ENCODE measurements at places on chromosomes 6 and 20.

DNA sequence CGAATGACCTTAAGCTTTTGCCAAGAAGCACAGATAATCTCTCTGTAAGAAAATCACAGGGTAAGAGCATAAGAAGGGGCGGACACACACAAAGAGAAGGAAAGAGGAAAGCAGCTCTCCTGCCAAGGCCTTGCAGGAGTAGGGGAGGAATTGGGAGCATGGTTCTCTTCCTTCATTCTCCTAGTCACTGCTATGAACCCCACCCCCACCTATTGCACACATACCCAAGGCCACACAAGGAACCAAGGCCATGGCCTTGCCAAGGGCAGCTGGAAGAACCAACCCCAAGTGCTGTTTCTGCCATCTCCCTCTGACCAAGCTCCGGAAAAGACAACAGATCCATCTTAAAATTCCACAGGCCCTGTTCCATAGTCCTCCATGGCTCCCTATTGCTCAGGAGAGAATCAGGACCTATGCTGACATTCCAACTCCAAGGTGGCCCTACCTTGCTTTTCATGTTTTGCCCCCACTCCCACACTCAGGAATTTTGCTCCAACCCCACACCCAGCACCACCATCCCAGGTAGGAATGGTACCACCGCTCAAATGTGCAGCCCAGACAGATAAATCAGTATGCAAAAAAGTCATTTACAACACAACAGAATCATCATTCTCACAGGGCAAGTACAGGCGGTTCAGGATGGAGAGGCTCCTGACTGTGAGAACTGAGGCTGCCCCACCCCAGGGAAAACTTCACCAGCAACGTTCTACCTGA lies 31.3 kb downstream of the TRAM2 start:
- no peak for DNase-seq

DNA sequence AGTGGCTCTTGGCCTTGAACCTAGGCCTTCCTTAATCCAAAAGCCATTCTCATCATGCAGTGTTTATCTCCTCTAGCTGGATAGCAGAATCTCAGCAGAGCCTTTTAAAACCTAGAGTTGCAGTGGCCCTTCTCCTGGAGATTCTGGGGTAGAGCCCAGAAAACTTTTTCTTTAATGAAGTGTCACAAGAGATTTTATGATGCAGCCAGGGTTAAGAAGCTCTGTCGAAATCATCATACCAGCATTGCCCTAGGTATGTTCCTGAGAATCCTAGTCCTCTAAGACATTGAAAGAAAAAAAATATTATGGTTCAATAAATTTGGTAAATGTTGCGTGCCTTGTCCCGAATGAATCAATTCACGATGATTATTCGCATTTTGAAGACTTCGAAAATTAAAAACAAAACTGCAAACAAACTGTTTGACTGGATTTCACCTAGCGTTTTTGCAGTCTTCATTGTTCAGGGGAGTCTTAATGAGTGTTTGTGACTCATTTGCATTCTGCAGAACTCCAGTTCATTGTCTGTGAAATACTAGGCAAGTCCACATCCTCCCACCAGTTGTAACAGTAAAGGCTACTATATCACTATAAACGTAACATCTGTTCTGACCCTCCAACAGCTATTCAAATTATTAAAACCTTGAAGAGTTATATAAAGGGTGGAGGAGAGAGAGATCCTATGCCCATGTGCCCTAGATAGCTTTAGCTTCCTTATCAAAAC lies 198.6 kb downstream of the UST start:
- DNase-seq, result no peak

DNA sequence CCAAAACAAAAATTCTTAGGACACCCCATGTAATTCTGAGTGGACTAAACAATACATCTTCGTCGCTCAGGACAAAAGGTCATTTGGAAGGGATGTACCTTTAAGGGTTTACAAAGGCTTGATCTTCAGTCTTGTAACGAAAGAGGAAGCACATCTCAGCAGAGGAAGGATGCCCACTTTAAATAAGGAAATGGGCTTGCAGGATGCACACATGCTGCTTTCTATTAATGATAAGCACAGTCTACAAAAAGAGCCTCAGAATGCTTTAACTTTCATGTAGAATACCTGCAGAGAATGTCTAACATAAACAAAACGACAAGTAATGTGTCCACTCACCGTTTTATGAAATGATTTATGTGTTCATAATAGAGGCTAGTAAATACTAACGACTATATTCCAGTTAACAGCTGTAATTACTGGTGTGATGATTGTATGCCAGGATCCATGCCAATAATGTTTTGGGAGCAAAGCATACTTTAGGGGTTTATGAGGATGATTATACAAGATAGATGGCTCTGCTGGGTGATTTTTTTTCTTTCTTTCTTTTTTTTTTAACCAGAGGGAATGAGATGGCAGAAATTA lies 216.9 kb downstream of the GMDS start:
- DNase-seq, result no peak

GRCh38 chr6:142871910-142872331 lies 73.1 kb downstream of the HIVEP2 start:
- DNase-seq, result peak; percentile 14

DNA sequence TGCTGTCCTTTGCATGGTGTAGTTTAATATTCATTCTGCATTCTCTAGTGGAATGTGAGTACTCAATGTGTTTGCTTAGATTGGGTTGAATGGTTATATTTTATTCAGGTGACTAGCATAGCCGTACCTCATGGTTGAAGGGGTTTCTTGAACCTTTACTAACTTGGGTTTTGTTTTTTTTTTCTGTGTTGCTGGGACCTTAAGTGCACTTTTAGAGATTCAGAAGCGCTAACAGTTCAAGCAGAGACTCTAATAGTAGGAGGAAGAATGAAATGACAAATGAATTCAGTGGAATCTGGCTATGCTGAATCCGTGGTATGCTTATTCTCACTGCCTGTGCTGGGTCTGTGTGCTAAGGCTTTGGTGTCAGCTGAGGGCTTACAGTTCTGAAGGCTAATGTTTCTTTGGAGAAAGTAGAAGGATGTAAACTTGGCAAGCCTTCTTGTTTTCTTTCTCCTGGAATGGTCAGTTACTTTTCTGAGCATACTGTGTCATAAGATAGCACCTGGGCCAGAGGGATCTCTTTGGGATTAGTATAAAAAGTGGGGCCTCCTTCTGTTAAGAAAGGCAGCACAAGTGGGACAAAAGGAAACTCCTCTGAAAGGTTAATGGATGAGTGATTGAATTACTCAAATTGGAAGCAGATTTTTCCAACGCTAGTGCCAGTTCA lies 28.7 kb downstream of the RNF144B start:
- no peak for DNase-seq

- no peak for DNase-seq
Measured at GRCh38 chr6:44133981-44134711, 6.8 kb downstream of the TMEM63B start.

DNA sequence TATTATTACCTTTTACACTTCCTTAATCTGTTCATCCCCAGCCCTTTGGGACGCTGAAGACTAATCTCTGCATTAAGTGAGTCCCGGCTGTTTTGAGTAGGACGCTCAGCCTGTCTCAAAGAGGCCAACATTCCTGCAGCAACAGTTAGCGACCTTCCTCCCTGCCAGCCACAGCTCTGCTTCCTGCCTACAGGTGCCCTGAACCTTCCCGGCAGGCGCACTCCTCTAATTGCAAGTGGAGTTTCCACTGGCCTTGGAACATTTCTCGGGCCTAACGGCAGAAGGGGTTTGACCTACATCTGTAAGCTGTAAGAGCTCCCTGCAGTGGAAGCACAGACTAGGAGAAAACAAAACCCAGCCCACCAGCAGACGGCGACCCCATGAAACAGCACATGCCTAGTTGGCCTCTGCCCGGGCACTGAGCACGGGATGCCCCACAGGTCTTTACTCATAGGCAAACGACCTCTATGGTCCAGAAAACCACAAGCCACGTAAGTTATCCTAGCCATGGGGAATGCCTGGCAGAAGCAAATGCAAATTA lies 137.9 kb downstream of the DTNBP1 start:
- DNase-seq, result no peak

- DNase-seq, result no peak
Measured at GRCh38 chr6:149015535-149016525, 269.0 kb downstream of the UST start.

DNA sequence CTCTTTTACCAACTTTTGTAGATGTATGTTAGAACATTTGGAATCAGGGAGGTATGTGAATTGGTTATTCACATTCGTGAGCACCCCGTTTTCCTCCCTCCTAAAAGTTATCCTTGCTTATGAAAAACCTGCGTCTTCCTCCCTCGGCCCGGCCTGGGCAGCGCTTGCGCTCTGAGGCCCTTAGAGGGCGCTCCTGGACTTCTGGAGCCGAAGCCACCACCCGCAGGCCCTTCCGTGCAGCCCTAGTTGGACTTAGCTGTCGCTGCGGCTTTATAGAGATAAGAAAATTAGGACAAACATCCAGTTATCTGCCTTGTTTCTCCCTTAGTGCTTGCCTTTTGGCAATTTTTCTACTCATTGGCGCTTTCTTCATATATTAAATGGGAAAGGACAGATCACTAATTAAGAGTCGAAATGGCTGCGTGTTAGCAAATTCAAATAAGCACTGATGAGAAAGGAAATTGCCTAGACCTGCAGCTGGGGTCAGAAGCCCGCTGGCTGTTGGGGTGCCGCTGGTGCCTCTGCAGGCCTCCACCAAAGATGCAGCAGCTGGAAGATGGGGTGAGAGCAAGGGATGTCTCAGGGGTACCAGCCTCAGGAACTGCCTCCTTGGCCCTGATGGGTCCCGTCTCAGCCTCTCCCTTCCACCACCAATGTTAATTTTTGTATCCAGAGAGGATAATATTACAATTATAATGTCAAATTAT lies 5.2 kb downstream of the FNDC1 start:
- peak; percentile 42 for DNase-seq

GRCh38 chr6:32175711-32176475 lies at the start of gene AGPAT1:
TSS of gene AGPAT1 (minus strand) at chr6:32176084. CDS start at chr6:32171496, 4,588 bp downstream.
- peak; percentile 94 for DNase-seq

DNA sequence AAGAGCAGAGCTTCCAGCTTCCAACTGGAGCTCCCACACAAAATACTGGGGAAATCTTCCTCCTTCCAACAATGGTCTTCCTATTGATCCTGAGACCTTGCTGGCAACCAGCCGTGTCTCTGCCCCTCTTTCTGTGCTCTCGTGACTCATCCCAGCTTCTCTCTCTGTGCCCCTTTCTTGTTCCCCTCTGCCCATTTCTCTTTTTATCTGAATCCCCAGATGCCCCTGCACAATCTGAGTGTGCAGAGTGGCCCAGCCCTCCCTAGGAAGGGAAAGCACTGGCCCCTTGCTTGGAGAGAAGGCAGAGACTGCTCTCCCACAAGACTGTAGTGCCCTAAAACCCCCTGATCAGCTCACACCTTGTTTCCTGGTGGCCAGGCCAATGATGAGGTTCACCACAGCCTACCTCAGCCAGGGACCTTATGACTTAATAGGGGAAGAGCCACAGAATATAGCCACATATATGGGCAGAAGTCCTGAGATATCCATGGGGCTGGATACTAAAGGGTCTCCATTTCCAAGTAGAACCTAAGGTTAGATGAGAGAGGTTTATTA lies 23.1 kb upstream of the MAS1L start:
- no peak for DNase-seq

DNA sequence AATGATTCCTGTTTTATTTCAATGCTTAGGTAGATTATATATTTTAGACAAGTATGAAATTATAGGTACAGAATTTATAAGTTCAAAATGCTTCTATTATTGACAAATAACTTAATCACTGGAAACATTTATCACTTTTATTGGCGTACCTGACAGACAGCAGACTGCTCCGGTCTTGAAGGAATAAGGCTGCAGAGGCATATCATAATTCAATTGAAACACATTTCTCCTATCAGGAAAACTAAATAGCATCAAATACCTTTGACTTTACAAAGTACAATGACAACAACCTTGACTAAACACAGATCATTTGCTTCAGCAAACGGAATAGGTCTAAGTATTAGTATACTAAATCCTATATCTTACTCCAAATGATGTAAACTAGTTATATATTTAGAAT lies 91.3 kb downstream of the GRIK2 start:
- DNase-seq, result no peak

GRCh38 chr6:77025736-77026223 lies 437.5 kb downstream of the HTR1B start:
- DNase-seq, result no peak

DNA sequence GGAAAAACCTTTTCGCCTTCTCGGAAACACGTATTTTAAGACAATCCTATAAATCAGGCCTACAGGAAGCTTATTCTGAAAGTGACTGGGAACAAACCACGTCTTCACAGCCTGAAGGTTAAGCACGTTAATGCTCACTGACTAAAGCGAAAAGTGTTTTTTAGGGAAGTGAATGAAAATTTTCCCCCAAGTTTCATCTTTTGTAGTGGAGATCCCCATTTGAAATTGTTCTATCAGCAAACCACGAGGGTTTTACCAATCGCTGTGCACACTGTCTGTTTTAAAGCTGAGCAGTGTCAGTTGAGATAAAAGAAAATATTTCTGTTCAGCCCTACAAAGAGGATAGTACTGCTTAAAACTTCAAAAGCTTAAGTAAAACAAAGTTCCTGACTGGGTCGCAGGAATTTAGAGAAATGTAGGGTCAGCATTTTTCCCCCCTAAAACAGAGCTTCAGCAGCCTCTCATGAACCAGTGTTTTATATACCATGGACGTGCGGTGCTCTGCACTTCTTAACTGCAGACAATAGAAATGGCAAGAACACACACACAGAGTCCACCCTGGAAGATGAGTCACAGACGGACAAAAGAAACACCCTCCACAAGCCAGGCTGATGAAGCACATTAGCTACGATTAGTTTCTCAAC lies 34.9 kb downstream of the SLC22A23 start:
- no peak for DNase-seq

DNA sequence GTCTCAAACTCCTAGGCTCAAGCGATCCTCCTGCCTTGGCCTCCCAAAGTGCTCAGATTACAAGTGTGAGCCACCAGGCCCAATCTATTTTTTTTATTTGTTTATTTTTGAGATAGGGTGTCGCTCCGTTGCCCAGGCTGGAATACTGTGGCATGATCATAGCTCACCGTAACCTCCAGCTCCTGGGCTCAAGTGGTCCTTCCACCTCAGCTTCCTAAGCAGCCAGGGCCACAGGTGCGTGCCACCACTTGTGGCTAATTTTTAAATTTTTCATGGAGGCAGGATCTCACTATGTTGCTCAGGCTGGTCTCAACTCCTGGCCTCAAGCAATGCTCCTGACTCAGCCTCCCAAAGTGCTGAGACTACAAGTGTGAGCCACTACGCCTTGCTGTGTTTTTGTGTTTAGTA lies 9.8 kb downstream of the KIF3B start:
- DNase-seq, result no peak

GRCh38 chr20:36175475-36175995 lies 21.0 kb downstream of the EPB41L1 start:
- DNase-seq, result no peak

Data from activated CD4-positive, CD25-positive, alpha-beta regulatory T cell (primary cell).